ENCODE measurements at places on chromosomes 11 and 22.

DNA sequence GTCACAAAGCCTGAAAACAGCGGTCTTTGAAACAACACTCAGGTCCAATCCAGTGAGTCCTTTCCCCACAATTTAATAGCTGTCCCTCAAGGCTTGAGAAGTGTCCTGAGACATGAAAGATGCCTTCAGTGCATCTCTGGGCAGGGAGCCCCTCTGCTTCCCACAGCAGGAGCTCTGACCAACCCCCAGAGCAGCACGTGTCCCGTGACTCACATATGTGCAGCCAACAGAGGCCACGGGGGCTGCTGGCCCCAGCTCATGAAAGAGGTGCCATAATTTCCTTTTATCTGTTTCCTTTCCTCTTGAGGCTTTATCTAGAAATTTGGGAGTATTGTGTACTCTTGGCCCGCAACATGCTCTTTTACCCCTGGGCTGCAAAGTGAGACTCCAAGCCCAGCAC, 33.2 kb upstream of the LMO1 start:
- no peak for DNase-seq

- DNase-seq: no peak
Observed at GRCh38 chr11:128565881-128566280, 21.5 kb downstream of the ETS1 start.

DNA sequence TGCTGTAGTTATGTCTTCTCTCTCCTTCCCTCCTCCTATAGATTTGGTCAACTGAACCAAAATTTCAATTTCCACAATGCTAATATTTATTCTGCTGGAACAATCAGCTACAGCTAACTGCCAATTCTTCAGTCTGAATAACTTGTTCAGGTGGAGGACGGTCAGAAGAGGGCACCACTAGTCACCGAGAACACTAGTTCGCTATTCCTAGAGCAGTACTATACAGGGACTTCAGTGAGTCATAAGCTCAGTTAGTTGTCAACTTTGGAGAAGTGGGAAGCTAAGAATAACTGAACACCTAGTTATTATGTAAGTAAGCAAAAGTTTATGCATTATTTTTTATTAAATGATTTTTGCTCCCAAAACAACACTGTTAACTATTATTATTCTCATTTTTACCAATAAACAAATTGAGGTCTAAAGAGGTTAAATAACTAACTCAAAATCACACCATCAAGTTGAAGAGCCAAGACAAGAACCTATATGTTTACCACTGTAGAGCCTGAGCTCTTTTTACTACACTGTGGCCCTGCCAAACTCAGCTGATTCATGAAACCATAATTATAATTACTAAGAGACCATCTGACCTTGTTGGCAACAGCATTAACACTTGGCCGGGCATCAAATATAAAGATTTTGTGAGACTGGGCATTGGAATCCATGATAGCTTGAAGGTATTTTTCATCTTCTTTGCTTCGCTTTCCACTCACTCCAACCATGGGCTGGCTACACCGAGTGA, 59.0 kb downstream of the CEP57 start:
- peak; percentile 24 for DNase-seq

- no peak for DNase-seq
Observed at GRCh38 chr11:2777386-2777785, 77.6 kb upstream of the KCNQ1OT1 start.

GRCh38 chr22:17941471-17942406, 82.6 kb downstream of the MICAL3 start:
- DNase-seq: no peak

- no peak for DNase-seq
Observed at GRCh38 chr22:27996981-27997380, 77.9 kb upstream of the PITPNB start.

DNA sequence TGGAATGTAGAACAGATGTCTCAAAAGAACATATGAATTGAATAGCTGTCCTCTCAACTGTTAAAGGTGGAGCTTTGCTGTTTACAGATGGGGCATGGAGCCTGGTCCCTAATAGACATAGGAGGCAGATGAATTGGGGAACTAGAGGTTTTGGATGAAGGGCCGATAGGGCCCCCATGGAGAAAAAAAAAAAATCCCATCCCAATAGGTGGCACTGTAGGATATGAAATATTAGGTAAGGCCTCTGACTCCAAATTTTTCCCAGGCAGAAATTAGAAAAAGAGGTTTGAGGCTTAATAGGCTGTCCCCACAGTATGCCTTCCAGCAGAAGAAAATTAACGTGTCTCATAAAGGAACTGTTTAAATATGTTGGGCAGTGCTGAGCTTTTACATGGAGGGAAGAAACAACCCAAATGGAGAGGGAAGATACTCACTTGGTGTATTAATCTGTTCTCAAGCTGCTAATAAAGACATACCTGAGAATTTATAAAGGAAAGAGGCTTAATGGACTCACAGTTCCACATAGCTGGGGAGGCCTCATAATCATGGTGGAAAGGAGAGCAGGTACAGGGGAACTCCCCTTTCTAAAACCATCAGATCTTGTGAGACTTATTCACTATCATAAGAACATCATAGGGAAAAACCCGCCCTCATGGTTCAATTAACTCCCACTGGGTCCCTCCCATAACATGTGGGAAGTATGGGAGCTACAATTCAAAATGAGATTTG, 30.1 kb upstream of the TMEM45B start:
- peak; percentile 6 for DNase-seq

GRCh38 chr22:19543970-19544708, 19.9 kb upstream of the CLDN5 start:
- DNase-seq: no peak

- DNase-seq: no peak
Observed at GRCh38 chr11:58395581-58395980, 11.1 kb downstream of the OR5B3 start.

DNA sequence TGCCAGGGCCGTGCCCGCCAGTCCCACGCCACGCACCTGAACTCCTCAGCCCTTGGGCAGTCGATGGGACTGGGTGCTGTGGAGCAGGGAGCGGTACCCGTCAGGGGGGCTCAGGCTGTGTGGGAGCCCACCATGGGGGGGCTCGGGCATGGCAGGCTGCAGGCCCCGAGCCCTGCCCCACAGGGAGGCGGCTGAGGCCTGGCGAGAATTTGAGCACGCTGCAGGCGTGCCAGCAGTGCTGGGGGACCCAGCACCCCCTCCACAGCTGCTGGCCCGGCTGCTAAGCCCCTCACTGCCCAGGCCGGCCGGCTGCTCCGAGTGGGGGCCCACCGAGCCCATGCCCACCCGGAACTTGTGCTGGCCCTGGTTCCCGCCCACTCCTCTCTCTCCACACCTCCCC, 56.8 kb downstream of the TMPRSS5 start:
- DNase-seq: no peak

GRCh38 chr11:117902001-117902845, 25.8 kb upstream of the FXYD6 start:
- no peak for DNase-seq

DNA sequence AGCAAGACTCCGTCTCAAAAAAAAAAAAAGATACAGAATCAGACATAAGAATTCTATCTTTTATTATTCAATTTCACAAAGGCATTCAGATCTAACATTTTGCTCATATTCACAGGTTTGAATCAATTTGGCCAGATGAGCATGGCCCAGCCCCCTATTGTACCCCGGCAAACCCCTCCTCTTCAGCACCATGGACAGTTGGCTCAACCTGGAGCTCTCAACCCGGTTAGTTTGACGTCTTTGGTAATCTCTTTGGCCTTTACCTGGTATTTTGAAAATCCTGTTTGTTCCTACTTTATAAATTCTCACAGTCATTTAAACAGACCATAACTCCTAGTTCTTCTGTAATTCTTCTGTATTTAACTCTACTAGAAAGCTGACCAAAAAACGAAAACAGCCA, 55.3 kb downstream of the EP300 start:
- no peak for DNase-seq

GRCh38 chr11:31802609-31802989, 8.5 kb downstream of the PAX6 start:
- no peak for DNase-seq

DNA sequence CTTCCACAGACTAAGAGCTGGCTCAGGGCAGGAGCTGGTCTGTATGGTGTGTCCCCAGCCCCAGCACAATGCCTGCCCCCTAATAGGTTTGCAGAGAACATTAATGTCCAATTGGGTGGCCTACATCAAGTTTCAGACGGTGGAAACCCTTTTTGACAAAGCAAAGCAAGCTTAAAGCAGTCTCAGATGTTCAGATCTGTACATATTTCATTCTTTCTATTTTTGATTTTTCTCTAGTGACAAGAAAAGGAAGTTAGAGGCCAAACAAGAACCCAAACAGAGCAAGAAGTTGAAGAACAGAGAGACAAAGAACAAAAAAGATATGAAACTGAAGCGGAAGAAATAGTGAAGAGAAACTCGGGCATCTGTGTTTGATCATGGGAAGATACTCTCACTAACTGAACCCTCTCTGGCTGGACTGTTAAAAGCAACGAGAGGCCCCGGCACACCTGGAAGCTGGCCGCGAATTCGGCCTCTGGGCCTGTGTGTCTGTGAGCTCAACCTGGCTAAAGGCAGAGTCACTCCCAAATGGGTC, 40.5 kb downstream of the NAT10 start:
- DNase-seq: no peak

DNA sequence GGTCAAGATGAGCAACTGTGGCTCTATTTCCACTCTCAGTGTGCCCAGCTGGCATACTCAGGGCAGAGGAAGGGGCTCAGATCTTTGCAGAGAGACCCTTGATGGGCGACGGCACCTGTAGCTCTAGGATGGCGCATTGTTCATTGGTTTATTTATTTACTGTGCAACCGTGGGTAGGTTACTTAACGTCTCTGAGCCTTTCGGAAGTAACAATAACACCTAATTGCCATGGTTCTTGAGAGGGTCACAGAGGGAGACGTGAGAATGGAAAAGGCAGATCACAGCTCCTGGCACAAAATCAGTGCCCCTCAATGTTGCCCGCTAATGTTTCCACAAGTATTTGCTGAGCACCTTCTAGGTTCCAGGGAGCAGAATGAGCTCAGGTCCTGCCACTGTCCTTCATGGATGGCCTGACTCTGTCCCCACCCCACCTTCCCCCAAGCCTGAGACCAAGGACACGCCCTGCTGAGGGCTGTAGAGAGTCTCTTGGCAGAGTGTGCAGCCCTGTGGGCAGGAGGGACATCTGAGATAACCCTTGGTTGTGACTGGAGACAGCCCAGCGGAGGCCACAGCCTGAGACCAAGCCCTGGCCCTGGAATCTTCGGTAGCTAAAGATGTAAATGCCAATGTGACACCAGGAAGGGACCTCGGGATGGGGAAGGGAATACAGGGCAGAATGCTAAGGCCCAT, 780 bp upstream of the ALDH3B2 start:
- no peak for DNase-seq

GRCh38 chr11:120390585-120390922, 54.3 kb downstream of the ARHGEF12 start:
- DNase-seq: no peak

DNA sequence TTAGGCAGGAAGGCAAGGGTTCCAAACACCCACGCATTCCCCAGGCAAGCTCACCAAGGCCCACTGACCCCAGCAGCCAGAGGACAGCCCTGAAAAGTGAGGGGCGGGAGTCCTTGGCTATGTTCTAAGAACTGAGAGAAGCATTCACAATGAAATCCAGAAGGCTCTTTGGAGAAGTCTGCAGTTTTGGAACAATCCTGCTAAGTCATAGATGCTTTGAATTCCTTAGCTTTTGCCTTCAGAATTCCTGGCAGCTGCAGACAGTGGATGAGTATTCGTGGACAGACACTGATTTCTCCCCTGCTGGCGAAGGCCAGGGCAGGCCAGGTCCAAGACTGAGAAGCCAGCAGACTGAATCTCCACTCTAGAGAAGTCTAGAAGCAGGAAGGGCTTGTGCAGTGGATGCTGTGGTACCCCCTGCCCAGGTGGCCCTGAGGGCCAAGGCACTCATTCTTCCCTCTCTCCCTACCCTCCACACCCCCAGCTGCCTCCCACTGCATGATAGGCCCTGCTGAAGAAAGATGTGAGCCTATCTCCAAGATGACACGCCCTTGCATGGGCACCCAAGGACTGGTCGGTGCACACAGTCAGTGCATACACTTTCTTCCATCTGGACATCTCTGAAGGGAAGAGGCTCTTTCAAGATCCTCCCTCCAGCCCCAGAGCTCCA, 133.2 kb upstream of the TEAD1 start:
- peak; percentile 80 for DNase-seq

GRCh38 chr11:15958910-15959309, 397.4 kb downstream of the SOX6 start:
- no peak for DNase-seq

DNA sequence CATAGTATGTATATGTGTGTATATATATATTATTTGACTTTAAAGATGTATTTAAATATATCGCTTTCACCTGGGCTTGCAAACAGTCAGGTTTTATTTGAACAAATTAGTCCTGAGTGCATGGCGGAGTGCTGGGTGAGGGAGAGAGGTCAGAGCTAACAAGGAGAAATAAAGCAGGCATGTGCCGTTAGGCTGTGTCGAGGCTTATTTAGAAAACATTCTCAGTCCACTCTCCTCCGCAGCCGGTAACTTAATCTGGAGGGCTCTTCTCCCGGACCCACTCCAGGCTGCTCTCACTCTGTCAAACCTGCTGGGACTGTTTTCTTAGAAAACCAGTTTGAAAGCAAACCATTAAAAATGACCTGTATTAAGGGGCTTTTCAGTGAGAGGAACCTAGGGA, 455.9 kb downstream of the MN1 start:
- no peak for DNase-seq

DNA sequence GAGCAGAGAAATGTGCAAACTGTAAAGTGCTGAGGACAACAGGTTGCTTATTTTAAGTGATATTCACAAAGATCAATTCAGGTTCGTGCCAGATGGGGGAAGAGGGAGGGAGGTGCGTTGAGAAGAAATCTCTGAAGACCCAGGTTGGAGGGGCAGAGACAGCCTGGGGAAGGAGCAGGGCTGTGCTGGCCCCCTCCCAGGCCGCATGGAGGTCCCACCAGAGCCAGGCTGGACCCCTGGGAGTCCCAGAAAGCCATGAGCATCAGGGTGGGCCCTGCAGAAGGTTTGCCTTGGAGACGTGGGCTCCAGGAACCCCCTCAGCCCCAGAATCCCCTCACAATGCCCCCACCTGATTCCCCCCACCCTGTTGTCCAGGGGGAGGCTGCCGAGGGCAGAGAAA, 47.4 kb downstream of the IGLL1 start:
- DNase-seq: no peak

DNA sequence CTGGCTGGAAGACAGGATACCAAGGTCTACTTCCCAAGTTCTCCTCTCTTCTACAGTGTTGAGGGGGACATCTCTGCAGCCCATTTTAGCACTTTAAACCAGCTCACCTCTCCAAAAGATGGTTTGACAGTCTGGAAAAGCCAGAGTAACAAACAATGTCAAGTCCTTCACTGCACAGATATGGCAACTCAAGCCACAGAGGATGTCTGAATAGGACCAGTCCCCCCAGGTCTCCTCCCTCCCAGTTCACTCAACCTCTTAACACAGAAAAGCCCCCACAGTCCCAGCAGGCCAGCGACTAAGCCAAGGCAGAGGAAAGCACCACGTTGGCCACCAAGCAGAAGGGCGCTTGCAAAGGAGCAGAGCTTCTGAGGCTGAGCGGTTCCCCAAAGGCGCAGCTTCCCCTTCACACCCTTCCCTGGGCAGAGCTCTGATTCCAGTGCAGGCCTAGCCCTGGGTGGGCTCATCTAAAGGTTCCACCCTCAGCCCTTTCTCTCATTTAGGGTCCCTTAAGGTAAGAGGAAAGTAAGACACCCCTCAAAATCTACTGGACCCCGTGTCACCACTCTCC, 62.7 kb downstream of the PAK1 start:
- DNase-seq: no peak

All from SJSA1 (cell line).